ENCODE measurements at places on chromosomes 4 and X.

DNA sequence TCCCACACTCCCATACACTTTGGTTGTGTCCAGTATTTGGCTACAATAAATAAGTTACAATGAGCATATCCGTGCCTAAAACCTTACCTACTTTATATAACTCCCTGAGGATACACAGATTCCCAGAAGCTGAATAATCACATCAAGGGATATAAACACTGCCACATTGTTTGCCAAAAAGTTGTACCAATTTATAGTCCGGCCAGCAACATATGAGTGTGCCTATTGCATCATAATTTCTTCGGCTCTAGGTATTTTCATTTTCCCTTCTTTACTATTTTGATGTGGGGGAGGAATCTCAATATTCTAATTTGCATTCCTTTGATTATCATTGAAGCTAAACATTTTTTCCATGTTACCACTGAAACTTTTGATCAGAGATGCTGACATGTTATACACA lies 146.4 kb downstream of the PCDH19 start:
- no peak for DNase-seq

- no peak for DNase-seq
Measured at GRCh38 chrX:12974305-12974795, 560 bp upstream of the TMSB4X start.

DNA sequence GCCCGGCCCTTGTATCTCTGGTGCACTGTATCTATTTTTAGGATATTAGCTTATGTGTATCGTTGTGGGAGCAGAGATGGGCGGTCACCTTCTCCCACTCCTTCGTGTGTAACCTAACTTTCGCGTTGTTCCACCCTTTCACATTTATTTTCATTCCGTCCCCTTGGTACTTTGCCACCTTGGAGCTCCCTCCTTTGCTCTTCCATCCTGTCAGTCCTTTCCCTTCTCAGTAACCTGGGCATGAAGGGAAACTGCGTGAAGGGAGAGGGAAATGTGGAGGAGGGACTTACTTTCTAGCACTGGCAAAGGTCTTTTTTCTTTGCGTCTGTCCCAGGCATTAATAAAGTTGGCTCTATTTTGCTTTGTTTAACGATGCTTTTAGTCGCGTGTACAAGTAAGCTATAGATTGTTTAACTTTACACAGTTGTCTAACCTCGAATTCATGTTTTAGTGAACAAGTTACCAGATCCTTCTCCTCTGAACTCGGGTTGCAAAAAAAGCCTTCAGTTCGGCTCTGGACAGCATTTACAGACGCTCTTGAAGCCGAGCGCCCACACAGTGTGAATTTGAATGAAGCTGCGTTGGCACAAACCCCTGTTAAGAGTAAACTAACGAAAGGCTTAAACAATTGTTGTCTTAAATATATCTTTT lies 3.9 kb downstream of the PCDH10 start:
- DNase-seq: no peak

DNA sequence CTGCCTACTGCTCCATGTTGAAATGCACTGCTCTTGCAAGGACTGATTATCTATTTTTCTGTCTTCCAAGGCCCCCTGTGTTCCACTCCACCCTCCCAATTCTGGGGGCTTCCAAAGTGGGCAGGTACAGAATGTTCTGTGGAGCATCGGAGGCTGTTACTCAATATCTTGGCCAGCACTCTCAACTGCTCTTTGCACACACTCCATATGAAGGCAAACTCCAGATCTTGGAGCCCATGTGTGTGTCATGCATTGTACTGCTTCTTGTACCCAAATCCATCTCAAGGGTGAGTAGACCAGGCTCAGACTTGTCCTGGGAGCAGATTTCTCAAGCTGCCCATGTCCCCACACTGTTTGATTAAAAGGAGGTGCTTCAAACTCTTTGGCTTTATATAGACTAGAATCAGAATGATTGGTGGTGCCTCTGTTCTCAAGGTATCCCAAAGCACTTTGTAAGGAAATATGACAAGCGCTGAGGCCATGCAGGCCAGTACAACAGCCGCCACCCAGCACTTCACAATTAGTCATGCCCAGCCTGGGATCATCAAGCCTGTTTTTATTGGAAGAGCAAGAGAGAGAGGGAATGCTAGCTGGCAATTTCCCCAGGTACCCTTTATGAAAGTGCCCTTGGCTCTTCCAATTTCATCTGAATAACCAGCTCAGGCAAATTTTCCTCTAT lies 44.3 kb downstream of the AR start:
- DNase-seq: no peak

GRCh38 chr4:128709268-128709667 lies 100.2 kb upstream of the JADE1 start:
- no peak for DNase-seq

DNA sequence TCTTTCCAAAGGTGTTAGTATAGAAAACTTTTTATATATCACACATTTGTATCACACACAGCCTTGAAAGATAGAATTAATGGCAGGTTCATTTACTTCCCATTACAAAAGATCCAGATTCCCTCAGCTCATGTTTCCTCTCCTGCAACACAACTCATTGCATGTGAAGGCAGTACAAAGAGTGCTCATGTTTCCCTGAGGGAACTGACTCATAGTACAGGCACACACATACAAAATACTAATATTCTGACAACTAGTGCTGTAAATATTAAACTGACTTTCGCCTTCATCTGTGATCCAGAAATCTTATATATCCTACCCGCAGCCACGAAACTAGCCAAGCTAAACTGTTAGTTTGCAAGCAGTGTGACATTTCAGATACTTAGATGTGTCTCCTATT lies 819.8 kb upstream of the PCDH7 start:
- DNase-seq: no peak

DNA sequence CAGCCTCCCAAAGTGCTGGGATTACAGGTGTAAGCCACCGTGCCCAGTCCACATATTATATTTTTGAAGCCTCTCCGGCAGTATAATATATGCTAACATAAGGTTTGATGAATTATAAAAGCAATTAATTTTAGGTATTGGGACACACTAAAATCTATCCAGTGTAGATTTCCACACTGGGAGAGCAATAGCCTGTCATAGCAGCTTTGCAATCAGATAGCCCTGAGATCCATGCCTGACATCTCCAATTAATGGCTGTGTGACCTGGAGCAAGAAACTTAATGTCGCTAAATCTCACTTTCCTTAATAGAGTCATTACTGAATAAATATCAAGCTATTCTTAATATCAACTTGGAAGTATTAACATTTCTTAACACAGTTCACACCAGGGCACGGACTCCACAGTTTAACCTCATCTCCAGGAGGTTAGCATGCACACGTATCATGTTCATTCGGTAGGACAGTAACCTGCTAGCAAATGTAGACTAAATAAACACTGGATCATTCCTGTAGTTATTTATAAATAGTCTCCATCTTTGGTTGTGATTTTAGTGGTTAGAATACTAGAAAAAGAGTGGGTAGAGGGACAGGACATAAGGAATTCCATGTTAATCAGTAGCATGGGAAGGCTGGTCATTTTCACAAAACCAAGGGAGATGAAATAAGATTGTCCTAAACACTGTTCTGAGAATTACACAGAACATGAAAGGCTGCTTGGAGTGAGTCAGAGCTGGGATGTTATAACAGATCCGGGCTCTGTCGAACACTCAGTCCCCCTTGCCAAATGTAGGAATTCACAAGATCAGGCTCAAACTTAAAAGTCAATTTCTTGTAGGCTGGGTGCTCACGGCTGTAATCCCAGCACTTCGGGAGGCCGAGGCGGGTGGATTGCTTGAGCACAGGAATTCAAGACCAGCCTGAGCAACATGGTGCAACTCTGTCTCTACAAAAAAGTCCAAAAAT lies 254.7 kb downstream of the PALLD start:
- no peak for DNase-seq

GRCh38 chr4:60326735-60327134 lies 873.4 kb upstream of the ADGRL3 start:
- no peak for DNase-seq

GRCh38 chr4:151574968-151575367 lies 166.0 kb downstream of the FHIP1A start:
- DNase-seq: no peak

- no peak for DNase-seq
Measured at GRCh38 chr4:11746734-11747133, 318.0 kb upstream of the HS3ST1 start.

DNA sequence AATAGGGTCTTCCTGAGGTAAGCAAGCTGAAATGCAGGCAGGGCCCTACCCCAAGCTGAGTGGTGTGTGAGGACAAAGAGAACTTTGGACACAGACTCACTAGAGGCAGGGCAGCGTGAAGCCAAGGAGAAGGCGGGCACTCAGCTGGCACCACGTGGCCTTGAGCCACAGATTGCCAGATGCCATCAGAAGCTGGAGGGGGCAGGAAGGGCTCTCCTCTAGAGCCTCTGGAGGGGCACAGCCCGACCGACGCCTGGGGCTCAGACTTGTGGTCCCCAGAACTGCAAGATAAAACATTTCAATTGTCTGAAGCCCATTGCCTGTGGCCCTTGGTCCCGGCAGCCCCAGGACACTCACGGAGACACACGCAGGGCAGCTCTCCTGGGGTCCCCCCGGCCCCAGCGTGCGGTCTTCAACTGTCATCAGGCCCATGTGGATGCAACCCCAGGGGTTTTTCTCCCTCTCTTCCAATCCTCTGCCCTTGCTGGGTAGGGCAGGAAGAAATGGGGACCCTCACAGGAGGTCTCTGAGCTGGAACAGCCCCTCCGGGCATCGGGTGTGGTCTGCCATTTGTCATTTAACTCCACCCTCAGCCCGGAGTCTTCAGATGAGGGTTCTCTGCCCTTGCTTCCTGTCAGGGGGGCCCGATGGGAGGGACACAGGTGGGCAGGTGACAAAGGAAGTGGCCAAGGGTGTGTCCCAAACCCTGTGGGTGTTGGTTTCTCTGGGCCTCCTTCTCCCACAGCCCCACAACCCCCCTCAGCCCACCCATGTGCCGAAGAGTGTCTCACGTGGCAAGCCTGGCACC lies 22.2 kb downstream of the HMX1 start:
- no peak for DNase-seq

- no peak for DNase-seq
Measured at GRCh38 chrX:104195013-104195412, 28.8 kb downstream of the FAM199X start.

DNA sequence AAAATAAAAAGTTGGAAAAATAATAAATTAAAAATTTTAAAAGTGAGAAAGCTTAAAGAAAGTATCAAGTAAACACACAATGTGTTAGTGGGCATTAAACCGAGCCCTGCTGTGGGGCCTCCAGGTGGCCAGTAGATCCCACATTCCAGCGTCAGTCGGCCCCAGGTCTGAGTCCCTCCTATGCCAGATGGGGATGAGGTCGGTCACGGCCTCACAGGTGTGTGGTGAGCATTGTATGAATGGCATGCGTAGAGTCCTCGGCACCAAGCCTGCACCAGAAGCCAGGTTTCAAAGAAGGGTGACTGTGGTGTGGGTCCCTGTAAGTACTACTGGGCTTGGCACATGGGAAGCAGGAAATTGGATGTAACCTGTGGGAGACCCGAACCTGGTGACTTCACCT lies 75.6 kb upstream of the MSX1 start:
- no peak for DNase-seq

- no peak for DNase-seq
Measured at GRCh38 chrX:49286136-49286535, 16.5 kb downstream of the PPP1R3F start.

DNA sequence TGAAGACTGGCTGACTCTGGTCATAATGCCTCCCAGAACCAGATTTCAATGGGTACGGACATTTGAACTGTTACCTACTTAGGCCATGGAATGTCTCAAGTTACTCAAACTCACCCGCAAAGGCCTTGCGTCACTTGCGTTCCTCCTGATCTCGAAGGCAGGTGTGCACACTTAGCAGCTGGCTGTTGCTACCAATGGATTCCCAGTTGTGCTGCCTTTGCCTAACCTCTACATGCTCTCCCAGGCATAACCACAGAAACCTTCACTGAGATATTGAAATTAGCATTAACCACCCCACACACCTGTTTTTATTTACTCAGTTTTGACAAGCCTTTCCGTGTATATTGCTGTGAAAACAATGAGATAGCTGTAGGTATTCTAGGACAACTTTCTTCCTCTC lies 2.8 kb downstream of the ERVMER34-1 start:
- DNase-seq: no peak

DNA sequence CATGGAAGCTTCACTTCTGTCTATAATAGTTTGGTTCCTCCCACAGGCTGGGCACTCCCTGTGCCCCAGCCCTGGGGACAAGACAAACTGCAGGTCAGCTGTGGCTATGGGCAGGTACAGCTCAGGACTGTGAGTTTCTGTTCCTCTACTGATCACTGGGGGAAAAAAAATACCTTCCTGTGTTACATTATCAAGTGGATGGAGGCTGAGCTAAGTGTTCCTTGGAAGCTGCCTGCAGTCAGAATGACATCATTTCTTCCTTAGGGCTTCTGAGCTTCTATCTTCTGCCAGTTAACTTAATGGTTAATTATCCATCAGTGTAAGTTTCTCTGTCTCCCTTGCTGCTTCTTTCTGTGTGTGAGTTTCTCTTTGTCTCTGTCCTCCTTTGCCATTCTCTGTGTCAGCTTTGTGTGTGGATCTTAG lies 4.6 kb downstream of the RAB33A start:
- DNase-seq: no peak

DNA sequence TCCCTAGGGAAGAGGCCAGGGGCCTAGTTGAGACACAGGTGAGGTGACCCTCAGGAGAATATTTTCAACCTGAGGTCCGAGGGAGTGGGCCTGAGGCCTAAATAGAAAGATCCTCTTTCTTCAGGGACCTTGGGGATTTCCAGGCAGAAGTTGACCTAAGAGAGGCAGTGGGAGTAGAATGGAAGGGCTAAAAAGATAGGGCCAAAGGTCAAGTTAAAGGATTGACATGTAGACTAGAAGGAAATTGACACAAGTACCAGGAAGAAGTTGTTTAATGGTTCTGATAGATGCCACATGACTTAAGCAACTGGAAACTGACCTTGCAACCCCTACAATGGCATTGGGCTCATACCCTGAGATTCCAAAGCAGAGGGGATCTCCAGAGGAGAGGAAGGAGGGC lies 76.9 kb downstream of the SHROOM3 start:
- DNase-seq: no peak

DNA sequence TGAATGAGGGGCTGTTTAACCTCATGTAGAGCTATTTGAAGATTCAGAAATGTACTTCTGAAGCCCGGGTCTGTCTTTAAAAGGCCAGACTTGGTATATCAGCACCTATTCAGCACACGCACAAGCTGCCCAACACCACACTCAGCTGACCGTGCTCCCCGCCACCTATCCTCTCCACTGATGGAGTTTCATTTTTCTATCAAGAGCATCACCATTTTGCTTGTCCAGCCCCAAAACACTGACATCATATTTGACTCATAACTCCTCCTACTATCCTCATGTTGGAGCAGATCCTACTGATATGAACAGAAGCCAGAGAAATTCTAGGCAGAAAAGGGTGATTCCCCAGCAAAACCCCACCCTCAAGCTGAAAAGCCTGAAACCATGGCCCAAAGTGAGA lies 100.3 kb downstream of the SORBS2 start:
- no peak for DNase-seq
